ENCODE measurements at places on chromosomes 7 and 10. TPM values are rescaled to one million over a fixed set of nuclear protein-coding genes. Genes with fewer than 3 reads are reported as not detected.

- DNase-seq = no peak
Measured at GRCh38 chr7:18386607-18387006, 108.9 kb upstream of the HDAC9 start.

LRRC4 gene
- 0.99 TPM for total RNA-seq

BLNK gene
- total RNA-seq = 5.0 TPM

CLCN1 gene
- not detected for total RNA-seq

DNA sequence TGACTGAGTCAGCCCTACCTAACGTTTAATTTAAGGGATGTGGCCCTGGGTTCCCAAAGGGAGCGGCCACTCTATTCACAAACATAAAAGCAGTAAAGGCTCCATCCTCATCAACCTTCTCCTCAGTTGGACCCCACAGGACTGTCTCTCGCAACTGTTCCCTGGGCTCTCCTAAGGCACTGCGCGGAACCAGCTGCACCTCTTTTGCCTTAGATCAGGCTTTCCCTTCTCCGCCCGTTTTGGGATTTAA, 689 bp upstream of the GTPBP4 start:
- no peak for DNase-seq

DNA sequence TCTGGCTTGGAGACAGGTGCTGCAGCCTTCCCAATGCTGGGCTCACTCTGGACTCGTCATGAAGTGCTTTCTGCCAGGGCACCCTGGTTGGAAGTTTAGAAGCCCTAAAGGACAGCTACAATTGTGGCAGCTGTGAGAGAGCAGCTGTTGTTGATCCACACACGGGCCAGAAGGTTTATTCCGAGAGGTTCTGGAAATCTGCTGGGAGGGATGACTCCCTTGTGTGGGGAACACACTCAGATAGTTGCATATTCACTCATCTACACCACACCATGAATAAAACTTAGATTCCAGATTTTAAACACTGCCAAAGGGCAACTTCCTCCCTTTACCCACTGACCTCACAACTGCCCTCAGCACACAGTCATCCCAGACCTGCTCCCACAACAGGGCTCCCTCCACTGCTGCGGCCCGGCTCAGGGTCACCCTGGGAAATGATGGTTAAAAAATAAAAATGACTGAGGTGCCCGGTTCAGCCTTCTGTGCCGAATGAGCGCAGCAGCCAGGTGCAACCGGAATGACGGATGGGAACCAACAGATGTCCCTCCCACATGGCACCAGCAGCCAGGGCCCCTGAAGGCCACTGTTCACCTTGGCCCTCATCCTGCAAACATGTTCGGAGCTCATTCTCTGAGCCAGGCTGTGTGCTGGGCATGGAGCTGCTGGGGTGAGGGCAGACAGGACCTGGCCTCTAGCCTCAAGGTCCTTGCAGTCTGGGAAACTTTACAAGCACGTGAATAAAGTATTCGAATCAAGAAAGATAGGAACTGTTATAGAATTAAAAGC, 40.2 kb downstream of the ASB13 start:
- DNase-seq = no peak

DNA sequence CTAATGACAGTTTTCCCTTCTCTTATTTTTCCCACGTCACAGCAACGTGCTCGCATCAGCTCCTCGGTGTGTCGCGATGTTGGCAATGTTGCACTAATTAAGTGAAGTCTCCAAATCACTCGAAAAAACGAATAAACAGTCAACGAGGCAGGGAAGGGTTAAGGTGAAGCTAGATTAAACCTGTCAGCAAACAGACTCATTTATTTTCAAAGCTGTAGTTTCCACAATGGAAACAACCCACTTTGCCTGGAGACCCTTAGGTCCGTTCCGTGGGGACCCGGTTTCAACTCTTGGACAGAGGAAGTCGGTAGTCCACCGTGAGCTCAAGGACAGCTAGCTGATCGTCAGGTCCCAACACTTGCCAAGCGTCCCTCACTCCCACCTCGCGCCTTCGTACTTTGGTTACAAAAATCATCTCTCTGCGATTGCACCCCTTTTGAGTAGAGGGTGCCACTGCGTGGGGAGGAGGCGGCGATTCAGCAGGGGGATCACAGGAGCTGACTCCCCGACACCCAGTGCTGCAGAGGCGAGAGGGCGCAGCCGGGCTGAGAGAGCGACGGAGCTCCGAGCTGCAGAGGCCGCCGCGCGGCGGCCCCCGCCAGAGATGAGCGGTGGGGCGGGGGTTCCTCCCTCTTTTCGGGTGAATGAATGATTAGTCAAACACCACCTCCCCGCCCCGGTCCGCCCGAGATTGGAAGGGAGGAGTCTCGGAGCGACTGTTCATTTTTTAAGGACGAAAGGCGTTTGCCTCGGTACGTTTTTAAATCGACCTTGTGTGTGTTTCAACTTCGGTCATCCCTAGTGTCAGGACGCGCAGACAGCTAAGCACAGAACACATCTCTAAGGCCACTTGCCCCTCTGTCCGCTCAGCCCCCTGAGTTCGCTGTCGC, 1.3 kb upstream of the BMPER start:
- DNase-seq = no peak

- DNase-seq = no peak
Measured at GRCh38 chr7:108838198-108838597, 268.5 kb downstream of the DNAJB9 start.

GRCh38 chr7:137006293-137006692, 137.8 kb downstream of the CHRM2 start:
- no peak for DNase-seq

ZNF804B gene
- total RNA-seq = not detected

DNA sequence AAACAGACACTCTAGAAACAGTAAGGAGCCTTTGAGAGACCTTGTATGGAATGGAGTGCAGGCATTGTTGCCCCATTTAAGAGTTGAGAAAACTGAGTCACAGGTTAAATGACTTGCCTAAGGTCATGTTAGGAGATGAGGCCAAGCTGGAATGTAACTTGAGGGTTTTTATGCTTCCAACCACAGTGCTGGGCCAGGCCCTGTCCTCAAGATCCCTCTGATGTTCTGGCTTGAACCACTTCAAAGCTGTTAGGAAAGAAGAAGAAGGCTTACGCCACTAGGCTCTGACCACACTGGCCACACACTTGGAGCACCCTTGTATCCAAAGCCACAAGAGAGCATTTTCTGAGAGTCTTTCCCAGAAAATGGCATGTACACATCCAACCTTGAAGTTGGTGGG, 42.7 kb downstream of the PLAU start:
- no peak for DNase-seq

NRG3 gene
- total RNA-seq = 0.65 TPM

GRCh38 chr7:127632276-127632910, 14.5 kb upstream of the PAX4 start:
- DNase-seq = peak; percentile 78

- no peak for DNase-seq
Measured at GRCh38 chr10:48575901-48576300, 29.0 kb downstream of the ARHGAP22 start.

TEX36 gene
- not detected for total RNA-seq

OR2A14 gene
- total RNA-seq = not detected

OR2A25 gene
- not detected for total RNA-seq

NODAL gene
- total RNA-seq = not detected

DNA sequence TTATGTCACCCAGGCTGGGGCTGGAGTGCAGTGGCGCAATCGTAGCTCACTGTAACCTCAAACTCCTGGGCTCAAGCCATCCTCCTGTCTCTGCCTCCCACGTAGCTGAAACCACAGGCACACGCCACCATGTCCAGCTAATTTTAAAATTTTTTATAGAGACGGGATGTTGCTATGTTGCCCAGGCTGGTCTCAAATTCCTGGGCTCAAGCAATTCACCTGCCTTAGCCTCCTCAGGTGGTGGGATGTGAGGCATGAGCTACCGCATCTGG, 123.2 kb upstream of the PARD3 start:
- DNase-seq = no peak

UNCX gene
- not detected for total RNA-seq

DNA sequence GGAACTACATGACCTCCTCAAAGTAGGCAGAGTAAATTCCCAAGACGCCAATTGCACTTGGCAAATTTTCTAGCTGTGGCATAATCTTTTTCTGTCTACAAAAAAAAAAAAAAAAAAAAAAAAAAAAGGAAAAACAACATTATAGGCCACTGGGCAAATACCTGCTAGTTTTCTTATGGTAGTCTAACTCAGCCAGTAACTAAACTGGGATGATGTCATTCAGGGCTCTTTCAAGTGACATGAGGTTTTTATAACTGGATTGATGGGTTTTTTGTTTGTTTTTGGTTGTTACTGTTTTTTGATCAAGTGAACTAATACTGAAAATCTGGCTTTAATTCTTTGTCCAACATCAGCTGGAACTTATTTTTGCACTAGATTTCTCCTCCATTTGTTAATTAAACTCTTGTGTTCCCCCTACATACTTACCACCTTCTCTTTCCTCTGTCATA, 7.4 kb upstream of the VIM start:
- DNase-seq = no peak

DNA sequence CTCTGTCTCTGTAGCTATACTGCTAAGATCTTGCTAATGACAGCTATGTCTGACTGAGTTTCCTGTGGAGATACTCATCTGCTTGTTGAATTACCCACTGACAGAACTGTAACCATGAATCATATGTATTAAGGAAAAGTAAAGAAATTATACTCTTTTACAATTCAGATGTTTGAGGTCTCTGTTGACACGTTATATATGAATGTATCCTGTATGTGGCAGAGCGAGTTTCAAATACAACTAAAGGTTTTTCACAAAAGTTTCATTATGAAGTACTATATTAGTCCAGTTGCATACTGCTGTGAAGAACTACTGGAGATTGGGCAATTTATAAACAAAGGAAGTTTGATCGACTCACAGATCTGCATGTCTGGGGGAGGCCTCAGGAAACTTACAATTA, 232.5 kb downstream of the CDK14 start:
- DNase-seq = no peak

NSMCE4A gene
- 63.9 TPM for total RNA-seq

DNA sequence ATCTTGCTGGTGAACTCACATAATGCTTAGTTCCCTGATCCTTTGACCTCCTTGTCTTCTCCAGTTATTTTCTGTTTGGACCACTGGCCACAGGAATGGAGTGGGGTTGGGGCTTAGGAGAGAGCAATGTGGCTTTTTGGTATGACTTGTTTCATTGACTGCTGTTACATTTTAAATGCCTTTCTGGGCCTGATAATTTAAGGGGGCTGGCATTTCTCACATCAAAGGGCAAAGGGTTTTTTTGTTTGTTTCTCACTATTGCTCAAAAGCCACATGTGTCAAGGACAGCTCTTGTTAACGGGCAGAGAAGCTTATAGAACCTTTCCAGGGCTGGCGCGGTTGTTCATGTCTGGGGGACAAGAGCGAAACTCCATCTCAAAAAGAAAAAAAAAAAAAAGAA, 161.2 kb upstream of the TNRC18 start:
- no peak for DNase-seq

- no peak for DNase-seq
Measured at GRCh38 chr10:79142064-79142491, 73.3 kb downstream of the ZMIZ1 start.

SFRP4 gene
- total RNA-seq = 4.6 TPM

- DNase-seq = no peak
Measured at GRCh38 chr7:131502810-131503508, 53.5 kb downstream of the PODXL start.

ERVW-1 gene
- total RNA-seq = not detected

C10orf71 gene
- total RNA-seq = not detected

DNA sequence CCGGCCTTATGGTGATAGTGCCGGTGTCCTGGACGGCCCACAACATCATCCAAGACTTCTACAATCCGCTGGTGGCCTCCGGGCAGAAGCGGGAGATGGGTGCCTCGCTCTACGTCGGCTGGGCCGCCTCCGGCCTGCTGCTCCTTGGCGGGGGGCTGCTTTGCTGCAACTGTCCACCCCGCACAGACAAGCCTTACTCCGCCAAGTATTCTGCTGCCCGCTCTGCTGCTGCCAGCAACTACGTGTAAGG, 713 bp downstream of the CLDN4 start:
- DNase-seq = no peak

- no peak for DNase-seq
Measured at GRCh38 chr10:87691506-87692070, 31.9 kb downstream of the PAPSS2 start.

CADPS2 gene
- total RNA-seq = 127 TPM

ABCB4 gene
- total RNA-seq = 1.2 TPM

GRCh38 chr7:75971961-75972763, 22.2 kb downstream of the TMEM120A start:
- DNase-seq = peak; percentile 92

SCIN gene
- 1.0 TPM for total RNA-seq

CYP17A1 gene
- not detected for total RNA-seq

GRCh38 chr10:100109670-100110069, 28.0 kb upstream of the CPN1 start:
- no peak for DNase-seq

DNA sequence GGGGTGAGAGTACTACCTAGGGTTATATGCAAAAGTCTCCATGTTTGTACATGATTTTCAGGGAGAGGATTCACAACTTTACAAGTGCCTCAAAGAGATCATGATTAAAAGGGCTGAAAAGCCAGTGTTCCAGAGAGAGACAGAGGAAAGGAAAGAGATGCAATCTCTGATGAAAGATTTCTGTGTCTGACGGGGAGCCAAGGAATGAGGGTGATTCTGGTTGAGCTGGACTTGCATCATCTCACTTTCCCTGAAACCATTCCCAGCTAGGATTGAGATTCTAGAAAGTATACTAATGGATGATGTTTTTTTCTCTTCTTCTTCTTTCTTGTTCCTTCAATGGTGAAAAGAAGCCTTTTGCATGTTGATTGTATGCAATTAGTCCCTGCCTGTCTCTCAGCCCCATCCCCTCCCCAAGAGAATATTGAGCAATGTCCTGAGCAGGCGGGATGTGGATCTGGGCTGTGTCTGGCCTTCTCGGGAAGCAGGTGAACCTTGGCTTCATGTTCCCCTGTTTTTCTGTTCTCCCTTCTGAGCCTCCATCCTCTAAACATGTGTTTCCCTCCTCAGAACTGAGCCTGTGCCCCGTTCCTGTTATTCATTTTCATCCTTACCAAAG, 186.1 kb downstream of the ZNF365 start:
- DNase-seq = peak; percentile 91

GRCh38 chr7:27176962-27177794, 3.1 kb upstream of the HOXA10 start:
- no peak for DNase-seq

- DNase-seq = no peak
Measured at GRCh38 chr10:132422903-132423825, 26.2 kb downstream of the PWWP2B start.

DNA sequence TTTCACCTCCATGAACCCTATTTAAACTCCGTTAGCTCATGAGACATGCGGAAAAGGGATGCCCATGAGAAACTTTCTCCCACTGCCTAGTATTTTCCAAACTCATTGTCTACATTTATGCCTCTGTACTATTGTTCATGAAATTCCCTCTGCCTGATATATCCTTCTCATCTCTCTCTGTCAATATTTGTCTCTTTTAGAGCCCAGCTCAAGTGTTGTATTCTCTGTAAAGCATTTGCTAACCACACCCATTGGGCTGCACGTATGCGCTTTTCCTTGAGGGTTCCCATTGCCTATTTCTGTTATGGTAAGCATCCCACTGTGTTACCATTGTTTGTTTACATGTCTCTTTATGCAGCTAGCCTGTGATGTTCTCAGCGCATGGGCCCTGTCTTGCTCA, 211.4 kb downstream of the MDFIC start:
- no peak for DNase-seq

GUSB gene
- total RNA-seq = 16.6 TPM

PODXL gene
- 33.4 TPM for total RNA-seq
